ENCODE measurements at places on chromosomes 2 and 18.

- no peak for DNase-seq
Measured at GRCh38 chr2:30287190-30287840, 56.0 kb downstream of the LBH start.

DNA sequence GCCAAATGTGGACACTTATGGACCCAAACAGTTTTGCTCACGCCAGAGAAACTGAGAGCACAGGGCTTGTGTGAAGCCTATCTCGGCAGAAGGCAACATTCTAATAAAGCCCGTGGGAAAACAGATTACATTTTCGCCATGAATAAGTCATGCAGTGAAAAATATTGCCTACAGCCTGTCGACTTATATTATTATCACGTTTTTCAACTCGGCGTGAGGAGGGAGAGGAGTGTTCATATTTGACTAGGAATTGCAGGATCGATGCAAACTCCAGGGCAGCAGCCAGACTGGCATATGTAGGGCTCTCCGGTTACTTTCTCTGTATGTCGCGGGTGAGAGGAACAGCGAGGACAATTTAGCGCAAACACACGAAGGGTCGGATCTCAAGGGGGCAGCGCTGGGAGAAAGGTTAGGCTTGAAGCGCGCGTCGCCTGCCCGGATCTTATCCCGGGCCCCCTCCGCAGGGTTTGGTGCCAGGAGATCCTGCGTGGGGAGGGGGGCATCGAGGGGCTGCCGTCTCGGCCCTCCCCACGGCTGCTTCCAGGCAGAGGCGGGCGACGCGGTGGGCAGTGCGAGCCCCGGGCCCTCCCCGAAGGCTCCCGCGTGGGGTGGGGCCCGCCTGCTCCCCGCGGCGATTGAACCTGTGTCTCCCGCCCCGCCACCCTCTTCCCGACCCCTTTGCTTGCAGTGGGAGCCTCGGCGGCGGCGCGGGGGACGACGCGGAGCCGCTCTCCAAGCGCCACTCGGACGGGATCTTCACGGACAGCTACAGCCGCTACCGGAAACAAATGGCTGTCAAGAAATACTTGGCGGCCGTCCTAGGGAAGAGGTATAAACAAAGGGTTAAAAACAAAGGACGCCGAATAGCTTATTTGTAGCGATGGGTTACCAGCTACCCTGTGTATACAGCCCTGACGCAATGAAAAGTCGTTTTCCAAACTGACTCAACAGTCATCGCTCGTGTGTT, 4.4 kb downstream of the ADCYAP1 start:
- DNase-seq, result no peak

- DNase-seq, result no peak
Measured at GRCh38 chr2:95309599-95309998, 12.5 kb downstream of the KCNIP3 start.

- no peak for DNase-seq
Measured at GRCh38 chr2:180655393-180655792, 325.0 kb upstream of the UBE2E3 start.

DNA sequence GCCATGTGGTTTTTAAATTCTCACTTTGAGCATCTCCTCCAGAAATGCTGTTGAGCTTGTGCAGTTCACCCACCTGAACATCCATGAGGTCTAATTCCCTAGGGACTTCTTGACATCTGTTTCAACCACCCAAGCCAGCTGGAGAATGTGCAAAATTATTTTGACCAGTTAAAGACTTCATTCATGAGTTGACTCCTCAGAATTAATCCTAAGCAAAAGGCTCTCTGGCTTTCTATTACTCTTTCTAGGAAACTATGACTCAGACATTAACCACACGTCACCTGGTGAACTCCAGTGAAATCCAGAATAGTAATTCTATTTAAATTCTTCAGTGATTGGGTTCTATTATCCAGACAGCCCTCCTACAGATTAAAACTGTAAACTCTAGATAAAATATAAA, 247.5 kb downstream of the NBAS start:
- DNase-seq, result peak; percentile 100

DNA sequence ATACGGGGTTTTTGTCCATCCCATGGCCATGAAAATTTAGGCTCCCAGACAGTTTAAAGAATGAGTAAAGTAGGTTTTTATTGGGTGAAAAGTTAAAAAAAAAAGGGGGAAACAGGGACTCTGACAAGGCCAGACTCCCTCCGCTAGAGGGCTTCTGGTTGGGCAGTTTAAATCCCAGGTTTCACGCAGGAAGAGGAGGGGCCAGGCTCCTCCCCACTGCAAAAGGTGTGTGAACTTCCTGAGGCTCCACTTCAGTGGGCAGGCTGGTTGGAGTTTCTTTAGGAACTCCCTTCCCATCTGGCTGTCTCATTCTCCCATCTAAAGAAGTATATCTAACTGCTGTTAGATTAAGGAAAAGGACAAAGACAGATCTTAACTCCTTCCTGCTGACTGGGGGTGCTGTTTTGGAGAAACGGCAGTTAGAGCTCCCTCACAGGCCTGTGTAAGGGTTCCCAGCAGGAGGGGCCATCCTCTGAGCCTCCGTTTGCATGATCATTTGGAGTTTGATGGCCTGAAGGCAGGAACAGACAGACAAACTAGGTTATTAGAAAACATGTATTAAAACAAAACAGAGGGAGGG, 1160.7 kb downstream of the CNTNAP5 start:
- DNase-seq, result no peak

GRCh38 chr2:222927600-222927999, 66.8 kb downstream of the ACSL3 start:
- no peak for DNase-seq

DNA sequence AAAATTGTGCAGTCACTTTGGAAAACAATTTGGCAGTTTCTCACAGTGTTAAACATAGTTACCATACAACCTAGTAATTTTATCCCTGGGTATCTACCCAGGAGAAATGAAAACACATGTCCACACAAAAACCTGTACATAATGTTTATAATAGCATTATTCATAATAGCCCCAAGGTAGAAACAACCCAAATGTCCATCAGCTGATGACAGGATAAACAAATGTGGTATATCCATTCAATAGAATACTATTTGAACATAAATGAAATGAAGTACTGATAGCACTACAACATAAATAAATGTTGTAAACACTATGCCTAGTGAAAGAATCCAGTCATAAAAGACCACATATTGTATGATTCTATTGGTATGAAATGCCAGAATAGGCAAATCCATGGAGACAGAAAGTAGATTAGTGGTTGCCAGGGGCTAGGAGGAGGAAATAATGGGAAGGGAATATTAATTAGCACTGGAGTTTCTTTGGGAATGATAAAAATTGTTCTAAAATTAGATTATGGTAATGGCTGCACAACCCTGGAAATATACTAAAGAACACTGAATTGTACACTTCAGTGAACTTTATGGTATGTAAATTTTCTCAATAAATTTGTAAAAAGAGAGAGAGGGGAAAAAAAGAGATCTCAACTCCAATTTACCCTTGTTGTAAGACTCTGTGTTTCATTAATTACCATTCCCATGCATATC, 20.8 kb upstream of the VIT start:
- DNase-seq, result peak; percentile 22

DNA sequence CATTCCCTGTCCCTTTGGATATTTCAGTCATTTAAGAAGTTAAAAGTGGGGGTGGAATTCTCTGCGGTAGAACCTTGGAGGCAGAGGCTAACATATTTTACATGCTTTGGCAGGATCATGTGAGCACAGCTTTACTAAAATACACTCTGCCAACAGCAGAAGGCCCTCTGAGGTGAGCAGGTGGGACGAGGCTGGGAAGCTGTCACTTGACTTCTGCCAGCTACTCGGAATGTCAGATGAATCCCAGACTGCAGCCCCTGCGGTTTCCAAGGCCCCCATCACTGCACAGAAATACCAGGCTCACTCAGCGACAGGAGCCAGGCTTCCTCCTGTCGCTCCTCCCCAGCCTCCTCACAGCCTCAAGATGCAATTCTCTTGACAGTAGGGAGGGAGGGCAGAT, 220.9 kb upstream of the REV1 start:
- DNase-seq, result peak; percentile 60

DNA sequence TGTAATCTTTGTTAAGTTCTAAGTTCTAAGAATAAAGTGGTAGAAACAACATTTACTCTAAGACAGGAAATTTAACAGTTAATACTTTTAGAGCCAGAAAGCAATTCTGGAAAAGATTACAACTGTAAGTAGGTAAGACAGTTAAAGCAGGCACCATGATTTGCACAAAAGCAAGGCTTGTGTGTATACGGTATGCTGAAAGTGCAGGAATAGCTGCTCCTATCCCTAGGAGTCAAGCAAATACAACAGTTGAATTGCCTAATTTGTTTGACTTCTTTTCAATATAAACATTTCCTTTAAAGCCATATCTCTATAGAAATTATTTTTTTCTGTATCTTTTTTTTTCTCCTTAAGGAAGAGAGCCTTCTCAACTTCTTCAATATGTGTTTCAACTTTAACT, 116.4 kb downstream of the KCNJ3 start:
- no peak for DNase-seq

DNA sequence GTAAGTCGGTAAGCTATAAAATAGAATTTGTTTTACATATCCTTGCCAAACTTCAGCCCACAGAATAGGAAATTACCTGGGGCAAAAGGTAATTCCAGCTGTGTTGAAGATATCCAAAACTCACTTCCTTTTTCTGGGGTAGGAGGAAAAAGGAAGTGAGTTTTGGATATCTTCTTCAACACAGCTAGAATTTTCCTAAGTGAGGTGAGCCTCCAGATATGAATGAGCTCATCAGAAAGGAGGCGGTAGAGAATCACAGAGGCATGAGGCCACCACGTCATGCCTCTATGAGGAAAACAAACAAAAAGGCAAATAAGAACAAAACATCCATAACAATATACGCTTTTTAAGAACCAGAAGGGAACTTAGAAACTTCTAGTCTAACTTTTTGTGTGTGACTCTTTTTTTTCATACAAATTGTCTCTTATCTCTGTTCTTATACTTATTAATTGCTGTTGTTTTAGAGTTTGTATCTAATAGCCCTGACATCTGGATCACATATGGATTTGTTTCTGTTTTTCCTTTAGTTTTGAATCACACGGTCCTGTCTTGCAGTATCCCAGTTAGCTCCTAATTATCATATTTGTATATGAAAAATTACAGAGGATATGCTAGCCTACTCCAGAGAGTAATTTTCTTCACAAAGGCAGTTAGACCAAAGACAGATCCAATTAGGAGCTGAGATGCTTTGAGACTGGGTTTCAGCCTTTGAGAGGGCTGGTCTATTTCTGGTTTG, 104.5 kb downstream of the RBM43 start:
- DNase-seq, result no peak

DNA sequence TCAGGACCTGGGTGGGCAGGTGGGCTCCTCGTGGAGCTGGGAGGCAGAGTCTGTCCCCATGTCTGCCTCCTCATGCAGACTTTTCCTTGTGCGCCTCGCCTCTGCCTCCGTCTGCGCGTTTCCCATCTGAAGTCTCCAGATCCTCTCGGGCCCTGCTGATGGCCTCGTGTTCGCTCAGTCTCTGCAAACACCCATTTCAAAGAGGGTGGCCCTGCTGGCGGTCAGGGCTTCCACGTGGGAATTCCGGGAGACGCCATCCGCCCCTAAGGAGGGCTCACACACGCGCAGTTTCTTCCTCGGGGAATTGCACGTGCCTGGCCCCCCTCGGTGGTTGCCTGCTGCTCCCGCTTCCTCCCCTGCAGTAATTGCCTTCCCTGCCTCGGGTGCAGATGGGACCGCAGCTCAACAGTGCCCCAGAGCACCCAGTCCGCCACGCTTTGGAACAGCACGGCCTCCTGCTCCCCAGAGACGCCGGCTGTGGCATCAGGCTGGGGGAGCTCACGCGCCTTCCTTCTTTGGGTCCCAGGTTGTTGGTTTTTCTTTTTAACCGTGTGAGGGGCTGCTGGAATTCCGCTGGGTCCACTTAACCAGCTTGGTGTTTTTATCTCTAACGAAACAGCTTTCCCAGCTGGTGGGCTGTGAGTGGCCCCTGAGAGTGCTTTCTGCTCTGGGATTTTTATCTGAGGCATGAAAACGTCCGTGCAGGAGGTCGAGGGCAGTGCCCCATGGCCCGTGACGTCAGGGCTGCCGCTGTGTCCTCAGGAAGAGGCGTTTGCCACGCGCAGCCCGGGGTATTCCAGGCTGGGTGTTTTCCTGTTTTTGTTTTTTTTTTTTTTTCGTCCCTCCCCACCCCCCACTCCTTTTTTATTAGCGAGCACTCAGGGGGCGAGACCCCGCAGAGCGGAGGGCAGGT, 16.1 kb downstream of the NFATC1 start:
- DNase-seq, result no peak

- no peak for DNase-seq
Measured at GRCh38 chr2:57965961-57966360, 80.6 kb upstream of the VRK2 start.

GRCh38 chr2:58922245-58922644, 681.1 kb upstream of the FANCL start:
- DNase-seq, result no peak

GRCh38 chr18:12476955-12477354, 69.2 kb downstream of the PRELID3A start:
- no peak for DNase-seq

- DNase-seq, result no peak
Measured at GRCh38 chr2:110674620-110675555, 3.0 kb downstream of the BUB1 start.

- DNase-seq, result no peak
Measured at GRCh38 chr2:134459706-134460406, 206.0 kb downstream of the MGAT5 start.

GRCh38 chr2:145812165-145812554, 1292.2 kb upstream of the ZEB2 start:
- no peak for DNase-seq

DNA sequence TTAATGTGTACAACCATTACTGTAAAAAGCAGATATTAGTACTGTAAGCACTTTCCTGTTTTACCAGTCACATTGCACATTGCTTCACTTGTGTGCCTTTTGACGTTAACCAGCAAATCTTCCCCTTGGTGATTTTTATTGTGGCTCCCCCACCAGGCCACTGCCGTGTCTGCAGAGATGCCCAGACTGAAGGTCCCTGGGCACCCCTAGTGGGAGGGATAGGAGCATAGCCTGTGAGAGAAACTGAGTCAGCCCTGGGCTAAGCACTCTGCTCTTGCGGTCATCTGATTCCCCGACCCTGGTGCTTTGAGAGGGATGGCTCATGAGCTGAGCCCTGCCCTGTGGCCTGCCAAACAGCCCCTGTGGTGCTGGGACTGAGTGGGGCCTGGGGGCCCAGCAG, 73.4 kb downstream of the INPP4A start:
- DNase-seq, result no peak

GRCh38 chr2:30180226-30180625, 33.4 kb downstream of the YPEL5 start:
- no peak for DNase-seq

DNA sequence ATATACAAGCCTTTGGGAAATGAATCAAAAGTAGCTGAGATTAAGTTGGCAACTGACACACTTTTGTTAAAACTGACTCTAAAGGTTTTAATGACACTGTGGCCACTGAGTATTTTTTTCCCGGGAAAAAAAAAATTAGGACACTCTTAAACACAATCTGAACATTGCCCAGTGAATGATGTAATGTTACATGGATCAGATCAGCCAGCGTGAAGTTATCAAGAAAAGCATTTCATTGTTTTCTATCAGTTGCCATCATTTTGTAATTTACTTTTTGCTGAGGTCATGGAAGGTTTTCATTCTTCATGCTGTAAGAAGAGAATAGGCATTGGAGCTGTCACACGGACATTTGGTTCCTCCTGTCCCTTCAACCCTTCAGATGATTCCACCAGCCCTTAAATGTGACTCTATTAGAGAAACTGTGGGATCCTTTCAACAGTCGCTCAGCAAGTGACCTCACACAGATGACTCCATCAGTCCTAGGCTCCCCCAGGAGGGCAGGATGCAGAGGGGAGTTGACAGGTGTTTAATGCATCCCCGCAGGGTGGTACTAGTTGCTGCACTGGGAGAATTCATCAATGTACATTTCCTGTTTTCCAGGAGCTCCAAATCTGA, 164.2 kb downstream of the MGAT5 start:
- DNase-seq, result no peak

GRCh38 chr2:61671561-61672315, 133.6 kb upstream of the XPO1 start:
- no peak for DNase-seq

Measured in NCI-H526 treated with DMSO at 0.1 percent for 48 hours (cell line).